ENCODE measurements at places on chromosomes 1 and 21.

DNA sequence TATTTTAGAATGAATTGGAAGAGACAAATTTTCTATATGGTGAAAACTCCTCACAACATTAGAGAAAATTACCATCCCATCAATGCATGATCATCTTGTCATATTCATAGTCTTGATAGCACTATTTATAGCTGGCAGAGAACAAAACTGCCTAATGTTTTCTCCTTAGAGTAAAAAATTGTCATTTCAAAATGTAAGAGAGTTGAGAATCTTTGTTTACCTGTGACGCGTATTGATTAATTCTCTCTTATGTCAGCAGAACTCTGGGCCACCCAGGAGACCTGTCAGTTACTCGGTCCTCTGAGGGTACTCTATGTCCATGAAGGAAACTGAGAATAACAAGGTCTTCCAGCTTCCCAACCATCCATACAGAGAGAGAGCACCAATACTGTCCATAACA lies 381.4 kb upstream of the ZP4 start:
- DNase-seq, result no peak

DNA sequence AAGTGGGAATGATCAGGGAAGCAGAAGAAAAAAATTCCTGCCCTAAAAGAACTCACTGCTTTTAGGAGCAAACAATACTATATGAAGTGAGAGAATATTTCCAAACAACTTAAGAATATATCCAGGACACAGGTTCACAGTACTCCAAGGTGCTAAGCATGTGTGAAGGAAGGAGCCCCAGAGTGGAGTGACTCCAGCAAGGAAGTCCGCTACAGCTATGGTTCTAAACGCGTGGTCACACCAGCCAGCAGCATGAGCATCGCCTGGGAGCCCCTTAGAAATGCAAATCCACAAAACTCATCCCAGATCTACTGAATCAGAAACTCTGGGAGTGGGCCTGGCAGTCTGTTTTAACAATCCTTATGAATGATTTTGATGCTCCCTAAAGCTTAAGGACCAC lies 36.1 kb downstream of the GADD45A start:
- DNase-seq, result no peak

- DNase-seq, result no peak
These were observed 32.1 kb downstream of the URB2 start for GRCh38 chr1:229657993-229658755.

DNA sequence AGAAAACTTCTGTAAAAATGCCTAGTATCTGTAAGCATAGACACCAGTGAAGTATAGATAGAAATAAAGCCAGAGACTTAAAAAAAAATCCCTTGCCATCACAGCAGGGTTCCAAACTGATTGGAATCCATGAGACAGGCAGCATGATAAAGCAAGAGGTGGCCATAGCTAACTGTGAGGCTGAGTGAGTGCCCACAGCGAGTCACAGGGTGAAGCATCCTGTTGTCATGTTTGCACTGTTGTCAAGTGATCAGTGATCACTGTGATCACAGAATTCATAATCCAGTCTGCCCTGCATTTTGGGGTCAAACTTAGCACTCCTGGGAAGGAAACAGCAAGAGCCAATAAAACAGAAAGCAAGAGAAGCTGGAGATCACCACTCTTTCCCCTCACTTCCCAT lies 33.3 kb downstream of the LRRC8B start:
- no peak for DNase-seq

DNA sequence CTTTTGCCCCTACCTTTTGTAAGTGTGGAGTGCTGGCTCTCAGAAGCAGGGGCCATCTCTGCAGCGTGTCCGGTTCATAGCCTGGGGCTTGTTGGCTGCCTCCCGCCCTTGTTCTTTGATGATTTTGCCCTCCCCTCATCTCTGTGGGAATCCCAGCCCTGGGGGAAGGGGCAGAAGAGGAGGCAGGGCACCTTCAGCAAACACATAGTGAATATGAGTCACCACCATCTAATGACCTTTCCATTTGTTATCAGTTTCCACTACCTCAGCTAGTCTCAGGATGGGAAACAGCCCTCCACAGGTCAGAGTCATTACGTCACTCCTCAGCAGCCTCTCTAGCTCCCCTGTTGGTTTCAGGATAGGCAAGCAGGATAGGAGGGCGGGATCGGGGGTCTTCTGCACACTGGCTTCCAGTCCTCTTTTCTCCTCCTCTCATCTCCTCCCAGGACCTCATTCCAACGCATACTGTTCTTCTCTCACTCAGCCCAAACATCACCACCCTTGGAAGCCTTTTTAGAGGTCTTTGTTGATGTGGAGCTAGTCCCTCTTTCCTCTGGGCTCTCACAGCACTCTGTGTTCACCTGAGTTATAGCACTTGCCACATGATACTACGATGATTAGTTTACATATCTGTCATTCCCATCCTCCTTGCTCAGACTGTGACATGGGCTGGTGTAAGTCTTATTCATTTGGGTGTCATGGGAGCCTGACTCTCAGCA lies 15.8 kb downstream of the GADD45A start:
- peak; percentile 9 for DNase-seq

DNA sequence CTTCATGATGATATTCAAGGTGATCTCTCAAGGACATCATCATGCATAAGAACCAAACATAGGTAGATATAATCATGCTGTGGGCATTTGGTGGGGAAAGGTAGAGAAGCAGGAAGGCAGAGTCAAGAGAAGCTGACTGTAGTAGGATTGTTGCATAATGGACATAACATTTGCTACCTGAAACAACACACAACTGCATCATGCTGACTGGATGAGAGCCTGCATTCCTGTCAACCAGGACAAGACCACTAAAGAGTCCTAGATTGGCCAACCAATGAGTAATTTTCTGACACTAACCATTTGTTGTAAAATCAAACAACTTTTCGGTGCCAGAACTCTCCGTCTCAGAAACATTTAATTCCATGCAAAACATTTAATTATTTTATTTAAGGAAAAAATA lies 377.2 kb downstream of the PLPP3 start:
- DNase-seq, result no peak

DNA sequence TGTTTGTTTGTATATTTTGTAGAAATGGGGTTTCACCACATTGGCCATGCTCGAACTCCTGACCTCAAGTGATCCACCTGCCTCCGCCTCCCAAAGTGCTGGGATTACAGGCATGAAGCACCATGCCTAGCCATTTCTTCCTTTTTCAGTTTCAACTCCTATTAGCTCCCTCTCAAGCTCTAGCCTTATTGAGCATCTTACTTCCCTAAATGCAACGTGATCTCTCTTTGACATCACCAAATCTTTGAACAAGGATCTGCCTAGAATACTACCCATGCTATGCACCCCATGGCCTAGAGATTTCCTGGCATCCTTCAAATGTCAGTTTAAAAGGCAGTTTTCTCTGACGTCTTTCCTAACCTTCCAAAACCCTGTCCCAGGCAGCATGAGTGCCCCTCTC lies 91.1 kb upstream of the NR5A2 start:
- DNase-seq, result no peak

GRCh38 chr1:245258271-245258920 lies 103.6 kb downstream of the KIF26B start:
- DNase-seq, result no peak

GRCh38 chr1:211532088-211532444 lies 40.1 kb upstream of the RD3 start:
- DNase-seq, result no peak

- DNase-seq, result no peak
These were observed 14.1 kb downstream of the DYRK1A start for GRCh38 chr21:37380349-37381323.

- DNase-seq, result no peak
These were observed 1.4 kb downstream of the MATN1 start for GRCh38 chr1:30721812-30722537.

- no peak for DNase-seq
These were observed 11.4 kb upstream of the DNASE2B start for GRCh38 chr1:84386716-84387479.

GRCh38 chr1:47411436-47411835 lies 4.6 kb upstream of the FOXE3 start:
- no peak for DNase-seq

DNA sequence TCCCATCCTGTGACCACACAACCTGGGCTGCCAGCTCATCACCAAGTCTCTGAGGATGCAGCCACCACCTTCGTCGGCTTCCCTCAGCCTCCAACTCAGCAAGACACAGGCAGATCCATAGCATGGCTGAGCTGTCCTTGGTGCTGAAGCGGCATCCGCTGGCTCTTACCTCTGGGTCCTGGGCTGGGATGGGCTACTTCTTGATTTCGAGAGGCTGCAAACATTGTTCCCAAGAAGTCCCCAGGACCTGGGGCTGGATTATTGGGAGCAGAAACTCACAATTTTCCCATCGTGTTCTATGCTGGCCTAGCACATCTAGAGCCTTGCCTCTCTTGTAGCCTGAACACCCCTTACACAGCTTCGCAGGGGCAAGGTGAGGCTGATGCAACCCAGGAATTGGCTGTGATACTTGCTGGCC lies 24.9 kb upstream of the C1QA start:
- DNase-seq, result no peak

Data from stimulated activated CD4-positive, alpha-beta T cell treated with anti-CD3 and anti-CD28 coated beads, TNF-alpha, amount 100 ng/mL, for 24 hours (primary cell).